ENCODE measurements at places on chromosomes 11 and 22.

GRCh38 chr11:721741-722345 lies 15.8 kb downstream of the EPS8L2 start:
- DNase-seq = no peak

- DNase-seq = no peak
These were observed 77.3 kb downstream of the YAP1 start for GRCh38 chr11:102187416-102188151.

- DNase-seq = no peak
These were observed 109.2 kb downstream of the RRM1 start for GRCh38 chr11:4203603-4204360.

DNA sequence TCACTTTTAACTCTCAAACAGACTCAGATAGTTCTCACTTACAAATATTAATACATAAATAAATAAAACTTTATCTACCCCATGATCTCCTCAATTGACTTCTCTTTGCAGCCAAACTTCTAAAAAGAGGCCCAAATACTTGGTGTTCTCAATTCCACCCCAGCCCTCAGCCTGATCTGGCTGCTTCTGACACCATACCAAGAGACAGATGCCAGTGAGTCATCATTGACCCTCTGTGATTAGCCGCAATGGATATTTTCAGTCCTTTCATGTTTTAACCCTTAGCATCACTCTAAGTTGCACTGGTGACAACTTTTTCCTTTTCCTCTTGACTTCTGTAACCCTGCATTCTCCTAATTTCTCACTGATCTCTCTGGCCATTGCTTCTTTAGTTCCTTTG lies 184.1 kb upstream of the ARHGAP20 start:
- DNase-seq = no peak

DNA sequence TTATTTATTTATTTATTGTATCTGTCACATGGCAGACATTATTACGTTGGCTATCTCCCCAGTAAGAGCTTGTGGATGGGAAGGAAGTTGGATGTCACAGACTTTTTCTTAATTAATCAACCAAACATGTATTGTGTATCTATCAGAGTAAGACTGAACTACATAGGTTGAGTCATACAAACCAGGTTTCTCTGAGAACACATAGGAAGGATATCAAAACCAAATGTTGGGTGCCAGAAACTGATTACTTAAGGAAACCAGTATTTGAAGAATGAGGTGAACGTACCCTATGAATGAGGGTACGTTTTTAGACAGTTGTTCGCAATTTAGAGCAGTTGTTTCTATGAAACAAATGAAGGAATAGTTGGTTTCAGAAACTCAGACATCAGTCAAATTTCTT lies 136.4 kb downstream of the SLC17A6 start:
- no peak for DNase-seq

DNA sequence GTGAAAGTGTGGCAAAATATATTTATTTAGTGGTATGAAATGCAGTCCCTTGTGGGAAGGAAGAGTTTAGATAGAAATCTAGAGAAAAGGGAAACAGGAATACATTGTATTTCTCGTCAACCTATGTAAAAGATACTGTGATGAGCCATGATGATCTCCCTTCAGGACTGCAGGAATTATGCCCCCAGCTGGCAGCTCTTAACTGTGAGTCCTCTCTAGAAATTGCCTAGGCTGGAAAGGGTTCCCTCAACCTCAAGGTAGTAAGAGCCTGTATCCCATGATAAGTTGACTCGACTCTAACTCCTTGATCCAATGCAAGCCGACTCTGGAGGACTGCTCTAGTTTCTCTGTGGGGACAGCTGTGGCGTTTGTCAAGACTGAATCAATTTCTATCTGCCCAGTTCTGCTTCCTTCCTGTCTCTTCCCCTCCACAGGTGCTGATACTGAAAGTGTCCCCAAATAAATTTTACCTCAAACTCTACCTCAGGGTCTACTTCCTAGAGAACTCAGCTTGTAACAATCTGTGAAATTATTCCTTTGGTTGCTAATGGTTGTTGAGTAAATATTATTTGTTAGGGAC lies 897.3 kb downstream of the METTL15 start:
- DNase-seq = no peak

- DNase-seq = no peak
These were observed 8.9 kb upstream of the ETS1 start for GRCh38 chr11:128596250-128596649.

DNA sequence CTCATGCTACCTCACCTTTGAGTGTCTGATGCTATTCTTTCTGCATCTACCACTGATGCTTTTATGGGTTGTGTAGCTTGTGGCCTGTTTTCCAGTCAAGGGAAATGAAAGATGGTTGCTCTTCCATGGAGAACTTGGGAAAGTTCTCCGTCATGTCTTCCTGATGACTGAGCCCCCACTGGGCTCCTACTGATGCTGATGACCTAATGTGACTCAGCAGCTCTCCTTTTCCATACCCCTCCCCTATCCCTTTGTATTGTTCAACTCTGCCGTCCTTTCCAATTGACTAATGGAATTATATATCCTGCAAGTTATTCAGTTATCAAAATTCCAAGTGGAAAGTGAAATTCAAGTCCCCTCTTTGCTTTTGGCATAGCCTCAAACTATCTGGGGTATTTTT lies 44.7 kb downstream of the REXO2 start:
- no peak for DNase-seq

- no peak for DNase-seq
These were observed 55.9 kb downstream of the SHISAL1 start for GRCh38 chr22:44256556-44257485.

DNA sequence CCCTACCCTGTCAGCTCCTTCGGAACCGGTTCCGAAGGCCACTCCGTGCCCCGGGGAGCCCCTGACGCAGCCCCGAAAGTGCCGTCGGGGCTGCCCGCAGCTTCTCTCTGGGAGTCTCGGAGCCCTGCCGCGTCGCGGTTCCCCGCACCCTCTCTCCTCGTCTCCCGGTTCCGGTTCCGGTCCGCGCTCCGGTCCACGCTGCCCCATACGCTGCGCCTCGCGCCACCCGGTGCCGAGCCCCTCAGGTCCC lies 618 bp downstream of the MTA2 start:
- DNase-seq = no peak

GRCh38 chr11:57426929-57427726 lies at the start of gene SLC43A3:
Gene SLC43A3, minus strand, starts transcription at chr11:57427121. Its CDS starts 949 bp downstream, at chr11:57426172.
- DNase-seq = no peak

GRCh38 chr11:65651589-65652510 lies 10.9 kb downstream of the RELA start:
- DNase-seq = no peak

GRCh38 chr11:64751580-64751979 lies 7.6 kb upstream of the RASGRP2 start:
- no peak for DNase-seq

GRCh38 chr11:2774173-2775082 lies 74.6 kb upstream of the KCNQ1OT1 start:
- no peak for DNase-seq

GRCh38 chr22:25389541-25389919 lies 170.1 kb downstream of the CRYBB2 start:
- DNase-seq = no peak

GRCh38 chr22:44985906-44986527 lies 23.8 kb downstream of the PHF21B start:
- no peak for DNase-seq

DNA sequence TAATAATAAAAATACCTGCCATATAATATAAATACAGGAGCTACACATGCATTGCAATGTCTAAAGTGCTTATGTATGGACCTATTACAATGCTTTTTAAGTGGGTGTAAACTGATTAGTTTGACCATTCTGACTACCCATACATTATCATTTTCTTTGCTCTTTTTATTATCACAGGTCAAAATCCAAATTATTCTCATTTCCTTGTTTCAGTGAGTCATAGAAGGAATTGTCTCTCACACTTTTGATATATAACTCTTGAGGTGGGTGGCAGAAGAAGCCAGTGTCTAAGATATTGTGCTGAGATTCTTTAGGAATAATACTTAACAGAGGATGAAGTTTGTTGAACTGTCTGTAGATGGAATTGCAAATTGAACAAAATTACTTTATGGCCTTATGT lies 35.6 kb downstream of the GAS2 start:
- no peak for DNase-seq

- no peak for DNase-seq
These were observed 4.7 kb downstream of the PDE2A start for GRCh38 chr11:72669527-72669926.

- DNase-seq = no peak
These were observed 6.0 kb downstream of the CBX6 start for GRCh38 chr22:38866024-38866398.

GRCh38 chr22:38115423-38116205 lies 5.1 kb upstream of the BAIAP2L2 start:
- DNase-seq = no peak

GRCh38 chr11:92152245-92152644 lies 72.4 kb upstream of the FAT3 start:
- no peak for DNase-seq

GRCh38 chr11:119381181-119381988 lies at the start of gene USP2:
Gene USP2, minus strand, starts transcription at chr11:119381690. Its CDS starts 8,210 bp downstream, at chr11:119373480.
- DNase-seq = peak; percentile 75

DNA sequence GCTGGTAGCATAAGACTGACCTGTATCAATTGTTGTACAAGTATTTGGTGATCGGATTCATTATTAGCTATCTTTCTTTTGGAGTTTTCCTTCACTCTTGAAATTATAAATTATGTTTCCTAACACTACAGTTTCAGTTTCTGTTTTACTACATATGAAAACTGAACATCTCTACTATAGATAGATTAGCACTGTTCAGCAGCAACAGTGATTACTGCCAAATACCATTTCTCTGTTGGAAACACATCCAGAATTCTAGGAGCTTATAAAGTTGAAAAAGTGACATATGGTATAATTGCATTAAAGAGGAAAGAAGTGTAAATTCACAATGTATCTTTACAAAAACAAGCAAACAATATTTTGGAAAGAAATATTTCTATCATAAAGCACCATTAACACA lies 118.5 kb upstream of the GRIA4 start:
- no peak for DNase-seq

DNA sequence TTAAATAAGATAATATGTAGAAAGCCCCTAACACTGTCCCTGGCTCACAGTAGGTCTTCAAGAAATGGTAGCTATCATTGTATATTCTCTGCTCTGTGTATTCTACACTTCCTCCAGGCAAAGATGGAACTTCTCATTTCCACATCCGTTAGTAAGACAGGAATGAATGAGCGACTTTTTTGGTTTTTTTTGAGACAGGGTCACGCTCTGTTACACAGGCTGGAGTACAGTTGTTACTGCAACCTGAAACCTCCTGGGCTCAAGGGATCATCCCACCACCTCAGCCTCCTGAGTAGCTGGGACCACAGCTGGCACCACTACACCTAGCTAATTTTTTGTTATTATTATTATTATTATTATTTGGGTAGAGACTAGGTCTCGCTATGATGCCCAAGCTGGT lies 2.3 kb upstream of the CLPB start:
- no peak for DNase-seq

GRCh38 chr22:19503869-19504268 lies 20.3 kb downstream of the CLDN5 start:
- no peak for DNase-seq

DNA sequence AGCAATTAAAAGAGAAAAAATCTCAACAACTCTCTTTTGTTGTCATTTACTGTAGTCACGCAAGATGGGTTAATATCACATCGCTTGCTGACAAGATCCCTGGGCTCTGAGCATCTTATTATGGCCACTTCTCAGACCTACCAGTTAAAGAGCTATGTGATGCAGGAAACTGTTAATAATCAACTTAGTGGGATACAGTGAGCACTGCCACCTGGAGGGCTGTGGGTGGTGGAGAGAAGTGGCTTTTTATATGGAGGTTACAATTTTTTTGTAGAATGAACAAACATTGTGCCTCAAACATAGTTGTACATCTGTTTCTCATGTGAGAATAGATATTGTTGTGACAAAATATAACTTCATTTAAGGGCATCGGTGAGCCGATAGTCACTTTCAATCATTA lies 181.0 kb downstream of the TENM4 start:
- no peak for DNase-seq

DNA sequence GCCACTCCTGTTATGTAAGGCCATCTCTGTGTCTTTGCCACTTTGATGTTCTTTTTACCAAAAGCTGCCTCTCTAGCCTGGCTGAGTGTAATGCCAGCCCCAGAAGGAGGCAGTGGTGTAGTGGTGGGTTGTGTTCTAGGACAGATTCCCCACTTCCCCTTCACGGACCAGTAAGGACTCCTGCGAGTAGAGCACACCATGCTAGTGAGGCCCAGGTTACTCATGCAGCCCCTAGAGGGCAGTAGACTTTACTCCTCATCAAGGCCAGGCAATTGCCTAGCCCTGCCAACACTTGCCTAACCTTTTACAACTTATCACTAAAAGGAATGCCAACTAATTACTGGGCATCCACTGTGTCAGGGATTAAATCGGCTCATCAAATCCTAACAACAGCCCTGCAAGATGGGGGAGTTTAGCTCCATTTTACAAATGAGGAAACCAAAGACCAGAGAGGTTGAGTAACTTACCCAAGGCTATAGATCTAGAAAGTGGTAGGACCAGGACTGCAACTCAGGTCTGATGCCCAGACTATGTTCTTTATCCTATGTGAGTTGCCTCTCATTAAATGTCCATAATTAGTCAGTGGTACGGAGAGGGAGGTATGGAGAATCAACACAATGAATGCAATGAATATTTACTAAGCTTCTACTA lies 75.3 kb downstream of the APIP start:
- no peak for DNase-seq

GRCh38 chr11:22577854-22578253 lies 47.8 kb downstream of the FANCF start:
- no peak for DNase-seq

DNA sequence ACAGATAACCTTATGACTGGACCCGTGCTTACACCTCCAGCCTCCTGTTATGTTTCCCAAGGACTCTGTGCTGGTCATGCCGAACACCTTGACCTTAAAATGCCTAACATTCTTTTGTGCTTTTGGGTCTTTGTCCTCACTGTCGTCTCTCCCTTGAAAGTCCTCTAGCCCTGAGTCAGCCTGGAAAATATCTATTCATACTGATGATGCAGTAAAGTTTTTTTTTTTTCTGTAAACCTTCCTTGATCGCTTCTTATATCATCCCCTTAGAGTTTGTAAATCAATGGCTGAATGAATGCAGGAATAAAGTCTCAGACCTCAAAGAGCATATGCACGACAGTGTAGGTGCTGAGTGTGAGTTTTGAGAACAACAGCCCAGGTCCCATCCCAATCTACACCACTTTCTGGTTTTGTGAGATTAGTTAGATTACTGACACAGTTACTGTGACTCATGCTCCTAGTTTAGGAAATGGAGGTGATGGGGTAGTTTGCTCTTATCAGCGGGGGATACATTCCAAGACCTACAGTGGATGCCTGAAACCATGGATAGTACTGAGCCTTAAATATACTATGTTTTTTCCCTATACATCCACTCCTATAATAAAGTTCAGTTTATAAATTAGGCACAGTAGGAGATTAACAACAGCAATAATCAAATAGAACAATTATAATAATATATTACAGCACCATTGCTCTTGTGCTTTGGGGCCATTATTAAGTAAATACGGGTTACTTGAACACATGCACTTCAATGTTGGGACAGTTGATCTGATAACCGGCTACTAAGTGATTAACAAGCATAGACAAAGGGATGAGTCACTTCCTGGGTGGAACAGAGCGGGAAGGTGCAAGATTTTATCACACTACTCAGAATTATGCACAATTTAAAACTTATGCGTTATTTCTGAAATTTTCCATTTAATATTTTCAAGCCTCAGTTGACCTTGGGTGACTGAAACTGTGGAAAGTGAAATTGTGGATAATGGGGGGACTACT lies 8.6 kb downstream of the TCN1 start:
- no peak for DNase-seq

- no peak for DNase-seq
These were observed 539.1 kb downstream of the FAM181B start for GRCh38 chr11:82194521-82194920.

GRCh38 chr11:8756201-8756600 lies 73.6 kb downstream of the RPL27A start:
- no peak for DNase-seq
